ENCODE measurements at places on chromosomes 5 and 9.

DNA sequence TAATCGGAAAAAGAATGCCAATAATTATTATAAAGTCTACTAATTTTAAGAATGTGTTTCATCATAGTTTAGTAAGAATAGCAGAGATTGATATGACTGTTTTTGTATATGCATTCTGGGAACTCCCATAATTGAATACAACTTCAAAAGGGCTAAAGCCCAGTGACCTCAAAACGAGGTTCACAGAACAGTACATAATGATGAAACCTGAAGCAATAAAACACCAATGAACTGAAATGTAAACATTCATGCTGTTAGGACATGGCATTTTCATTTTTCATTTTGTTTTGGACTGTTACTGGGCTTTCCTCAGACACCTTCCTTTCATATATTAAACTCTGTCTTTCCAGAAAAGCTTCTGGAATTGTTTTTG is 684 bp upstream of the JMY start:
- no peak for DNase-seq

- DNase-seq, result no peak
These were observed 159.1 kb downstream of the DOCK8 start for GRCh38 chr9:373759-374206.

DNA sequence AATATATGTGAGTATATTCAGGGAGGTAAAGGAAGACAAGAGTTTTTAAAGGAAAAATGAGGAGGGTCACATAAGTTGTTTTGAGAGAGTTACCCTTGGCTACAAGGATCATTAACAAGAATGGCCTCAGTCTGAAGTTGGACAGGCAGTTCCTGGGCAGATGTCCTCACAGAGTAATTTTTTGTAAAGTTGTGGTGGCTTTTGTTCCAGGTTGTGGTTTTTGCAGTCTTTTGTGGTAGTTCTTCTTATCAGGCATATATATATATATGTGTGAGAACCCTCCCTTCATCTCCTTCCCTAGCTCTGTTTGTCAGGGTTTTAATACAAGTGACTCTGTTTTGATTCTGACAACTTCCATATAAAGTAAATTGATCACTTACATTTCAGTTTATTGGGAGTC is 60.0 kb downstream of the CSNK1G3 start:
- DNase-seq, result no peak

- DNase-seq, result no peak
These were observed 5.9 kb downstream of the TRIO start for GRCh38 chr5:14148890-14149671.

DNA sequence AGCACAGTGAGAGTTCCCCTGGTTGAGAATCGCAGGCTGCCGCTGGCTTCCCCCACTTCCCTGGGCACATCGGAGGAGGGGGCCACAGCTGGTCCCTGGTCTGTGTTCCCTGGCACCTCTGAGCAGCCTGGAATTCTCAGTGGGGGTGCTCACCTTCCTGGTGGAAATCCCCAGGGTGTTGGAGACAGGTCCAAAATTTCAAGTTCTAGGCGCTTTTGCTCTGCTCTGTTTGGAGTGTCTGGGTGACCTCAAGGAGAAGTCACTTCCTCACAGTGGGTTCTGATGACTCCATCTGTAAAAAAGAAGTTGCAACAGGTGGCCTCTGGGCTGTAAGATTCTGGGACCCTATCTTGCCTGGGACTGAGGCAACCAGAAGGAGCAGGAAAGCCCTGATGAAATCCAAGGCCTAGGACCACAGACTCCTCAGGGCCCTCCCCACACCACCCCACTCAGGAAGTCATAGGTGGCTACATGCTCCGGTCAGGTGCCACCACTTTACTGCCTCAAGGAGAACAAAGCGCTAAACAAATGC is at the start of gene TRAF1:
Gene TRAF1 (minus strand): TSS at position 400 of the 532 bp plus-strand sequence. CDS start 721 bp downstream, outside the sequence.
- no peak for DNase-seq

DNA sequence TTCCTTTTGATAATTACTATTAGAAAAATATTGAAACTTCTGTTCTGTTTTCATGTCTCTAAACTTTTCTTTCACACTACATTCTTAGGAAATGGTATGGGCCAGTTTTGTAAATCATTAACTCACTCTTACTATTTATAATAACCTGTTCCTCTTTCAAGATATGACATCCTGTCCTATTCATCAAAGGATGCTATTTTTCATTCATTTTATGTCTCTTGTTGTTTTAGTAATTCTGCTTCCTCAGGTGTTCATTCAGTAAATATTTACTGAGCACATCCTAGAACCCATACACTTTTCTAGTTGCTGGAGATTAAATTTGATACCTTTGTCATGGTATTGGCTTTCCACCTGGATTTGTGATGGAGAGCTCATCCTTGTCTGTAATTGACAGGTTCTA is 58.0 kb downstream of the GDA start:
- DNase-seq, result no peak

DNA sequence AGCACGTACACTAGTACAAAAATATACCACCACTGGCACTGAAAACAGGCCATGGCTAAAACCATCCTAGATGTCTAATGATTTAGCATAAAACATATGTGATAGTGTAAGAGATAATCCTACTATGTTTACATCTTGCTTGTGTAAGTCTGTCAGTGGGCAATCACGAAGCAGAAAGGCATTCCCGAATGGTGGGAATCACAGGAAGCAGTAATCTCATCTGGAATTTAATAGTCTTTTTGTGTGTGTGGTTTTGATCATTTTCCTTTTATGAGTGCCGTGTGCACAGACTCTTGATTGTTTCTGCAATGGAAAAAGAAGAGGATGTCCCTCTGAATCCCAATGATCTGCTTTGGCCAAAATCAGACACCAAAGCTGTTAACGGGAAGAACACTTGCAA is 200.5 kb downstream of the EBF1 start:
- no peak for DNase-seq

DNA sequence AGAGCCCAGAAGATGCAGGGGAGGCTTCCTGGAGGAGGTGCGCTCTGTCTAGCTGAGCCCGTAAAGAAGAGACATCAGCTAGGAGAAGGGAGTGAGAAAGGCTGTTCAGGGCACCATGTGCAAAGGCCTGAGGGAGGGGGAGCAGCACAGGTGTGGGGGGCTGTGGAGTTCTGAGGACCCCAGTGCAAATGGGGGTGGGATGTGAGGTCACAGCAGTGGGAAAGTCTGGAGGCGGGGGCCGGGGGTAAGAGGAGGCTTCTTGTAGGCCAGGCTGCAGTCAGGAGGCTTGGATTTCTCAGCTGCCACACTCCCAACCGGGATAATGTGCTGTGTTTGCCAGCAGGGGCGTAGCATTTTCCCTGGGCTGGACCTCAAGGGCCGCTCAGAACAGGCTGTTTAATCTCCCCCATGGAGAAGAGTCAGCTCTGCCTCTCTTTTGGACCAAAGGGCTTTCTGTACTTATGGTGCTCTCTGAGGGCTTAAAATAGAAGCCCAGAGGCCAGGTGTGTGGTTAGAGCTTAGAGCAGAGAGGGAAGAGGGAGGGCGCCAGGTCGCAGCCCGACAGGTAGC is 5.7 kb downstream of the NEURL1B start:
- DNase-seq, result no peak

DNA sequence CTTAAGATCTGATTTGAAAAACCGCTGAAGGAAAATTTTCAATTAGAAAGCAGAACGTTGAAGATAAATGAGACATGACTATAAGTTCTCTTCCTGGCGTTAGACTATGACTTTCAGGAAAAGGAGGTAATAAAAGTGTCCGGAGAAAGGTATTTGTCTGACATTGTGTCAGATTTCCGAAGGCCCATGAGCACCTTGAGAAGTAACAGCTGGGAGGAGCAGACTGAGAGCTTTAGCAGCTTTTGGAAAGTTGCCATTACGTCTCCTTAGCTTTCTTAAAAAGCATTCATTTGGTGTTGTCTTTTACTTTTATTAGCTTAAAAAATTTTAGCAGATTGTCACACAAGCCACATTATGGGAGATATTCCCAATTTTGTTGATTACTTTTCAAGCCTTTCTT is 363.5 kb downstream of the NDUFS4 start:
- DNase-seq, result no peak

Measured in activated naive CD8-positive, alpha-beta T cell treated with anti-CD3 and anti-CD28 coated beads for 36 hours (primary cell).